ENCODE measurements at places on chromosomes 2 and 18.

DNA sequence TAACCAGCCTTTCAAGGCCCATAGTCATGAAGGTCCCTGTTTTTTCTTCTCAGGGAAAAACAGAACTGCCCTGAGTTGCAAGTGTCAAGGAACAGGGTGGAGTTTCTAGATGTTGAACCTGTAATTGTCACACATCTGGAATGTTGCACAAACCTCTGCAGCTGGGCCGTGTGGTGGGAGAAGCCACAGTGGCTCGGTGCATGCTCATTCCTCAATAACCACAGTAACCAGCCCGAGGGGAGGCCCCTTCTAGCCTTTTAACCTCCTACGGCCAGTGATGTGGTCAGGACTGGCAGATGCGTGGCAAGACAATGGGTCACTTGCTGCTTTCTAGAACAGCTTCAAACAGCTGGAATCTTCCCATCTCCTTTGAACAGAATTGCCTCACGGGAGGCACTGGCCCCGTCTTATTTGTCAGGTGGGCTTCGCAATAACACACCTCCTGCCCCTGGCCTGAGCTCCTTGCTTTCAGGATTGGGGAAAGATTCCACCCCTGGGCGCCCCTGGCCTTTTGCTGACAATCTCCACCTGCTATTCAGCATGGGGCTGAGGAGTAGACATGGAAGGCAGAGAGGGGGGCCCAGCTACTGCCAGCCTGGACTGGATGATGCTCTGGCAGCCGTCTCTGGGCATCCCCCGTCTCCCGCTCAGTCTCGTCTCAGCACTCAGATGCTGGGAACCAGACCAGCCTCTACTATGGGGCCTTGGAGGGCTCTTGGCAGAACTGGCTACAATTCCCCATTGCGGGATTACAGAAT, 102.9 kb downstream of the KLHL29 start:
- no peak for DNase-seq

- no peak for DNase-seq
Observed at GRCh38 chr2:239758279-239758877, 266.8 kb downstream of the NDUFA10 start.

GRCh38 chr18:59876310-59876626, 23.5 kb upstream of the PMAIP1 start:
- no peak for DNase-seq

DNA sequence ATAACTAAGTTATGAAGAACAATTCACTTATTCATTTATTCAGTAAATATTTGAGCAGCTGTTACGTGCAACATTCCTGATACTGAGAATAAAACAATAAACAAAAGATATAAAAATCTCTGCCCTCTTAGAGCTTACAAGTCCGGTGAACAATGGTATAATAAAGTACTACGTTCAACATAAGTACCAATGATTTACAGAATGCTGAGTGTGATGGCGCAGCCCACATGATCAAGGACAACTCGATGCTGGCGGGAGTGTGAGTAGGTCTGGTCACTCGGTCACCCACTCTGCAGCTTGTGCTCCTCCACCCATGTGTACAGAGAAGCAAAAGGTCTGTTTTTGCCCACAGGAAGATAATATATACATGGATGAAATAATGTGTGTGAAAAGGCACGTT, 254.3 kb downstream of the BCL11A start:
- DNase-seq, result no peak
